HT1080 (cell line): ENCODE measurements at places on chromosomes 4 and X. TPM values are rescaled to one million over a fixed set of nuclear protein-coding genes. Genes with fewer than 3 reads are reported as not detected.
A peak's percentile ranks its signal among the peaks of the same experiment; 100 is the strongest.

GRCh38 chr4:184955636-184956035, 62.7 kb upstream of the HELT start:
- no peak for DNase-seq

The C4orf36 gene
- total RNA-seq: 0.13 and 2.6 TPM in 2 replicates

The CDKL2 gene
- total RNA-seq: 0.03 TPM in 1 of 2 replicates, not detected in the other

DNA sequence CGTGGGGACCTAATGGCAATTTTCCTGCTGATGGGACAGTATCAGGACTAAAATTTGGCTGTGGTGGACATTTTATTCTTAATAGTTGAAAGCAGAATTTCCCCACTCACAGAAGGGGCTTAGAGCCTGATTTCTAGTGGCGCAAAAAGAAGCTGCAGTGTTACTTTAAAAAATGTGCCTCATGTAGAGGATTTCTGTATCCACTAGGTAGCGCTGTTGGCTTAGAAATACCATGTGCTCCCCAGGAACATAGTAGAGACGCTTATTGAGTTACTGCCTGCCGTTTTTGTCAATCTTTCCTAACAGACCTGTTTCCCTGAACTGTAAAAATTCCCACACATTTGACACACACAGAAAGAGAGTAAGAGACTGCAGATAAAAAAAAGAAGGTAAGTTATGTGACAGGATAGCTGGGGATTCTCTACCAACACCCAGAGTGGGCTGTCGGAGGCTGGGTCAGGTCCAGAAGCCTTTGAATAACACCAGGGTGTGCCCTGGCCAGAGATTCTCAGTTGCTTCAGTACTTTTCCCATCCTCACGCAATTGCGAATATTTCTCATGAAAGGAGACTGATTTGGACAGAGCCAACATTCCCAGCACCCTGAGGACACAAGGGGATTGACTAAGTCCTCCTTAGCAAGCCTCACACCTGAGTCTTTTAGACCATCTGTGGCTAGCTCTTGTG, 88.4 kb downstream of the ZXDA start:
- peak; percentile 11 for DNase-seq

The PAGE2 gene
- not detected in 2 replicates for total RNA-seq

DNA sequence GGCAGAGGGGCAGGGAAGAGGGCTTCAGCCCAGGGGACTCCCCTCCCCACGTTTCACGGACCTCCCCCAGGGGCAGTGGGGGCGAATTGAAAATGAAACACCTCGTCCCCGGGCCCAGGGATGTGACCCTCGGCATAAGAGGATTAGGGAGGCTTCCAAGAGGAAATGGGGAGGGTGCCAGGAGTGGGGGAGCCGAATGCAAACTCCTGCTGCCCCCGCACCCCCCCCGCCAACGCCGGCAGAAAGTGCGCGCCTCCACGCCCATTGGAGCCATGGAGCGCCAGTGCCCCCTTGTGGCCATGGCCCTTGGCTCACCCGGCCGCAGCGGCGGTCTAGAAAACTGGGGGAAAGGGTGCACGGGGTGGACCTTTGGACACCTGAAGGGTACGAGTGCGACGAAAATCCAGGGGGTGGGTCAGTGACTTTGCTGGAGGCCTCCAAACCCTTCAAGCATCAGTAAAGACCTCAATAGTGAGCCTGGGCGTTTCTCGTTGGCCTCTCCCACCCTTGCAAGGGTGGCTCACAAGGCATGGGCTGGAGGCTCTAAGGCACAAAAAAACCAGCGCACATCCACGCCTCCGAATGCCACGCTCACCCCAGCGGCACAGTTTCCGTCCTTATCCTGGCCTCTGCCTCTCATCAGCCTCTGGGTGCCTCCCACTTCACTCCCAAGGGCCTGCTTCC, 120.8 kb upstream of the PJA1 start:
- DNase-seq: peak; percentile 2

- DNase-seq: peak; percentile 74
Observed at GRCh38 chr4:6885953-6886557, 23.6 kb upstream of the TBC1D14 start.

The TMEM255A gene
- total RNA-seq: 0.03 TPM in 1 of 2 replicates, not detected in the other

The CXorf49B gene
- total RNA-seq: not detected in 2 replicates

The ADGRG2 gene
- 0.06 TPM in 1 of 2 replicates, not detected in the other for total RNA-seq

GRCh38 chrX:32678487-32678886, 532.9 kb downstream of the DMD start:
- DNase-seq: no peak

The CLDN2 gene
- total RNA-seq: 0.03 and 0.10 TPM in 2 replicates

DNA sequence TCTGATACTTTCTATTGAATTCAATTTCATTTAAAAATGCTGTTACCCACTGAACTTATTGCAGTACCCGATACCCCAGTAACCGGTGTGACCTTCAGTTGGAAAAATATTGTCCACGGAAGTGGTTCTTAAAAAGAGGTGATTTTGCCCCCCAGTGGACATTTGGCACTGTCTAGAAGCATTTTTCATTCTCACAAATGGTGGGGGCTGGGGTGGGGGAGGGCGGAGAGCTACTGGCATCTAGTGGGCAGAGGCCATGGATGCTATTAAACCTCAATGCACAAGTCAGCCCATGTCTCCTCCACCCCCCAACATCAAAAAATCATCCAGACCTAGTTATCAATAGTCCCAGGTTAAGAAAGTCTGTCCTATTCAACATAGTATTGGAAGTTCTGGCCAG, 19.6 kb upstream of the CHM start:
- peak; percentile 10 for DNase-seq

The PROM1 gene
- not detected in 2 replicates for total RNA-seq

GRCh38 chr4:45349859-45350258, 623.5 kb upstream of the GNPDA2 start:
- no peak for DNase-seq

GRCh38 chr4:113409181-113409580, 352.4 kb downstream of the CAMK2D start:
- DNase-seq: no peak

DNA sequence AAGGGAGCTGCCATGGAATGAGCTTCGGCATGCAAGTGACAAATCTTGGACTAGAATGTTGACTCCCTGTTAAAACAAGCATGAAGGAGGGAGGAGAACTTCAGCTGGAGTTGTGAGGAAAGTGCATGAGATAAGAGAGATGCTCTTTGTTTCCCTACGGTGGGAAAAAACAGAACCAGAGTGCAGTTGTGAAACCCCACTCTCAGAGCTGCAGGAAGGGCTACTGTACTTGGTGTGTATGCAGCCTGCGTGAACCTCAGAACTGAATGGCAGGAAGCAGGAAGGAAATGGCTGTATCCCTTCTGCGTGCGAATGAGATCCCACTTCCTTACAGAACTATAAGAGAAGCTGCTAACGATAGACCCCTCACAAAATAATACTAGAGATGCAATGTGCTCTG, 57.2 kb downstream of the EGF start:
- no peak for DNase-seq

DNA sequence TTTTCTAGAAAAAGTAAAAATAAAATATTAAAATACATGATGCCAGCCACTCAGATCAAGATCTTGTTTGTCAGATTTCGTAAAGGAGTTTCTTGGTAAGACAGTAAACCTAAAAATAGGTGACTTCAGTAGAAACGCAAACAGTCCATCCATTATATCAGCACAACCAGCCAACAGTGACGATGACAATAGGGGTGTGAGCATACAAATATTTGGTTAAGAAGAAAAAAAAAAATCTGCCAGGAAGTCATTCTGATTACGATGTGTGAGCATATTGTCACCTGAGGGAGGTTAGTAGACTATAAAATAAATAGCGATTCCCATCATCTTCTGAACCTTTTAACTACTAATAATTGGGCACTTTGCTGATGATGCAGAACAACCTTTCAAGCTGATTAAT, 37.6 kb downstream of the SLC7A11 start:
- DNase-seq: no peak

- peak; percentile 75 for DNase-seq
Observed at GRCh38 chr4:10336471-10336870, 120.8 kb downstream of the ZNF518B start.

- no peak for DNase-seq
Observed at GRCh38 chr4:16687011-16687410, 211.4 kb downstream of the LDB2 start.

GRCh38 chr4:41122309-41122708, 92.0 kb downstream of the APBB2 start:
- DNase-seq: no peak

The MAGEA2 gene
- total RNA-seq: 87.1 and 93.8 TPM in 2 replicates

DNA sequence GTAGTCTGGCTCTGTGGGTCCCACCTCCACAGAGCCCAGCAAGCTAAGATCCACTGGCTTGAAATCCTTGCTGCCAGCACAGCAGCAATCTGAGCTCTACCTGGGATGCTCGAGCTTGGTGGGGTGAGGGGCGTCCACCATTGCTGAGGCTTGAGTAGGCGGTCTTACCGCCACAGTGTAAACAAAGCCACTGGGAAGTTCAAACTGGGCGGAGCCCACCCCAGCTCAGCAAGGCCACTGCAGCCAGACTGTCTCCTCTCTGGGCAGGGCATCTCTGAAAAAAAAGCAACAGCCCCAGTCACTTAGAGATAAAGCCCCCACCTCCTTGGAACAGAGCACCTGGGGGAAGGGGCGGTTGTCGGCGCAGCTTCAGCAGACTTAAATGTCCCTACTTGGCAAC, 243.2 kb upstream of the POF1B start:
- DNase-seq: no peak

- DNase-seq: no peak
Observed at GRCh38 chr4:183157215-183157614, 58.2 kb downstream of the WWC2 start.

GRCh38 chrX:132209527-132209926, 9.7 kb downstream of the RAP2C start:
- no peak for DNase-seq

DNA sequence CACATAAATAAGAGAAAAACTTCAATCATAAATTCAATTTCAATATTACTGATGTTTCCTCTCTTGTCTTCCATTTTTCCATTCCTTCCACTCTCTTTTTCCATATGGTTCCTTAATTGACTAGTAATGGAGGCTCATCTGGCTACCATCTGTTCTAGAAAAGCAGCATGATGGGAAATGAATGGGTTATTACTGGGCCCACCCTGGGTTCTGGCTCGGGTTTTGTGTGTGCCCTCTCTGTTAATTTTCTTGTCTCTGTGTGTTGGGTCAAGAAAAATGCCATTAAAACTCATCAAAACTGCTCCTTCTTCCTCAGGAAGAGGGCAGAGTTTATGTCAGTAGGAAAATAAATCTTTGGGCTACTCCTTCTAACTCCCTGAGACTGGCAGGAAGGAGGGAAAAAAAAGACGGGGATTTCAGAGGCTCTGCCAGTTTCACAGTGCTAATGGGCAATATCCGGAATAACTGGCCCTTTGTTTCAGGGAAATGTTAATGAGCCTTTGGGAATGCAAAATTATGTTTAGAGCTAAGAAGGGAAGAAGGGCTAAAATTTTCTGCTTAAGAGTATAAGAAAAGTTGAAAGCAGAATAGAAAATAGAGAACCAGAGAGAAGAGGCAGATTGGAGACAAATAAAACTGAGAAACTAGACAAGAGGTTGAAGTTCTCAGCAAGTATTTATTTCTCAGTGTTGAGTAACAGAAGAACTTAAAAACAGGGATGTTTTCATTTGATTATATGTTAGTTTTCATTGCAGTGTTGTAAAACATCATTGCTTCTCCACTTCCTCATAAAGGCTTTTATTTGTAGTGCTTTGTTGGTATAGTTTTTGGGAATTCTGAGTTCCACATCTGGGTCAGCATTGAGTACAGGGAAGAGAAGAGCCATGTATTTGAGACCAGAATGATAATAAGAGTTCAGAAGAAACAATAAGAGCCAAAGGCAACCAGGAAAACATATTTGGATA, 19.7 kb downstream of the GABRB1 start:
- DNase-seq: no peak
